ENCODE measurements at places on chromosomes 1 and 21.

DNA sequence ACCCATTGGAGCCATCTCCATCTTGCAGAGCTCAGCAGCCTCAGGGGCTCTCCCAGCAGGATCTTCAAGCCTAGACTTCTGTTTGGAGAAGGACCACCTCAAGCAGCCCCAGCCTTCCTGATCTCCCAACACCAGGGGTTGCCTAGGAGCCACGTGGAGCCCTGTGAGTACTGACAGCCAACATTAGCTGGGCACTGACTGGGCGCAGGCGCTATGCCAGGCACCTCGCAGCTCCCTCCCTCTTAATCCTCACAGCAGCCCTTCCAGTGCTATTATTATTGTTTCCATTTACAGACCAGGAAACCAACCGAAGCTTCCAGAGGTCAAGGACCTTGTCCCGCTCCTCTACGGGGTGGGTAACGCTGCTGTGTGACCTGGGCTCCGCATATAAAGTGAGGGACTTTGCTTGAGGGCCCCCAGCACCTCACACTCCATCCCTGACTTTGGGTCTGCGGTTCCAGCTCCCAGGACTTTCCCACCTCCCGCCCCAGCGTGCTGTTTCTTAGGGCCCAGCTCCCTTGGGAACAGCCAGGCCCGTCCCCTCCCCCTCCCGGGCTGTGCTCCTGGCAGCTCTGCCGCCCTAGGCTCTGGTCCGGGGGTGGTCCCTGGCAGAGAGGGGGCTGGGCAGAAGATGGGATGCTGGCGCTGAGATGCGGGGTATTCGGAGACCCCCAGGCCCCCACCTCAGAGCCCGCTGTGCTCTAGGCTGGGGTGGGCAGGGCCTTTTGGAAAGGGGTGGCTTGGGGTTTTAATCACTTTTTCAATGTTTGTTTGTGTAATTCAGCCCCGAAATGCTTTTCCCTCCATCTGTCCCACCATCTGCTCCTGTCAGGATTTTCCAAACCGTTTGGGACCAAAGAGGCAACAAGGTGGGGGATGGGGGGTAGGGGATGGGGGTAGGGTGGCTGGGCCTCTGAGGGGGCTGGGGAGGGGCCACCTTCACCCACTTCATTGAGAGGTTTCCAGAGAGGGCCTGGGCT, 4.1 kb upstream of the HPCA start:
- no peak for DNase-seq

- DNase-seq, result no peak
Observed at GRCh38 chr1:47840393-47841190, 156.6 kb downstream of the TRABD2B start.

DNA sequence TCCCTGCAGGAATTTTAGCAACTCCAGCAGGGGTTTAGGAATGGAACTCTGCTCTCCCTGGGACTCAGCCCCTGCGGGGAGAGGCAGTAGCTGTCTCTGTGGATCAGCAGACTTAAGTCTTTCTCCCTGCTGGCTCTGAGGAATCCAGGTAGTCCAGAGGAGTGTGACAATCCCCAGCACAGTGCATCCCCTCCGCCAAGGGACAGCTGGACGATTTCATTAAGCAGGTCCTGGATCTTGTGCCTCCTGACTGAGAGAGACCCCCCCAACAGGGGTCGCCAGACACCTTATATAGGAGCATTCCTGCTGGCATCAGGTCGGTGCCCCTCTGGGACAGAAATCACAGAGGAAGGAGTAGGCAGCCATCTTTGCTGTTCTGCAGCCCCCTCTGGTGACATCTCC, 30.6 kb downstream of the AKT3 start:
- no peak for DNase-seq

DNA sequence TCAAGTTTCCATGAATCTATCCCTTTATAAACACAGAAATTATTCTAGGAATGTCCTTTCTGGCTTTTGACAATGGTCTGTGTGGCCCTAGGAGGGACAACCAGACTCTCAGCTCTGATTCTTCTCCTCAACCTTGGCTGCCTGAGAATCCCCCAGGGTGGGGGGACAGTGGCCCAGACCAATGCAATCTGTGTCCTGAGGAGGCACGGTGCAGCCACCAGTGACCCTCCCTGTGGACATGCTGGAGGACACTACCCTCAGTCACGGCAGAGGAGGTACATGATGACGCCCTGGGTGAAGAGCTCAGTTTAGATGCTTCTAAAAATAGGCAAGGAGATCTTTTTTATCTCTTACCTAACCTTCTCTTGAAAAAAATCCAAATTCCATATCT, 91.7 kb downstream of the PGBD5 start:
- no peak for DNase-seq

DNA sequence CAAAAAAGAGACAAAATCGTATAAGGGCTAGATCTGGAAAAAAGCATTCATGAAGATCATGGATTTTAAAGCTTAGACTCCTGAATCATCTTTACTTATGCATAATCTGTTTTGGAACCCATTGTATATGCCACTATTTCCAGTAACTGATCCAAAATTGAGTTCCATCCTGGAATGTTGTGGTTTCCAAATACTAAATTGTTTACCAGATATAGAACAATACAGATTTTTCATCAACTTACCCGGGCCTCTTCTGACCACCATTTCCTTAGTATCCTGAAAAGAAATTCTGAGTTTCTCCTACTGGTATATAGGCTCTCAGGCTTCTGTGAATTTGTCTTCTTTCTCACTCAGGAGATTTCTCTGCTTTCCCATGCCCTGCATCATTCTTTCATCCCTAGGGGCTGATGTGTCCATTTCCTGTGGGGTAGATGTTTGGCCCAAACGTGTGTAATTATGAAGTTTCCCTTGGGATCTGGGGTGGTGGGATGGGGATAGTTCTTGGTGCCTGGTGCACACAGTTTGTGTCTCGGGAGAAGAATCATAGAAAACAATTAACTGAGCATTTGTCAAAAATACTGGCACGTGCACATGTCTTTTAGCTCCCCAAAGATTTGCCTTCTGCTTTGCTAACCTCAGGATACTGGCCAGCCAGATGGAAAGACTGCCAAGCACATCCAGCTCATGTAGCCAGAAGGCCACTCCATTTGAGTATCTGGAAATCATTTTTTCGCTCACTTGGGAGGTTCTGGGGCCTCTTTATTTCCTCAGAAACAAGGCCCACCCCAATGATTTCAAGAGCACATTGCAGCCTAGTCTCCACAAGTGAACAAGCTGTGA, 127.8 kb downstream of the NTMT2 start:
- DNase-seq, result no peak

GRCh38 chr1:160207771-160208556, 2.8 kb downstream of the PEA15 start:
- no peak for DNase-seq

DNA sequence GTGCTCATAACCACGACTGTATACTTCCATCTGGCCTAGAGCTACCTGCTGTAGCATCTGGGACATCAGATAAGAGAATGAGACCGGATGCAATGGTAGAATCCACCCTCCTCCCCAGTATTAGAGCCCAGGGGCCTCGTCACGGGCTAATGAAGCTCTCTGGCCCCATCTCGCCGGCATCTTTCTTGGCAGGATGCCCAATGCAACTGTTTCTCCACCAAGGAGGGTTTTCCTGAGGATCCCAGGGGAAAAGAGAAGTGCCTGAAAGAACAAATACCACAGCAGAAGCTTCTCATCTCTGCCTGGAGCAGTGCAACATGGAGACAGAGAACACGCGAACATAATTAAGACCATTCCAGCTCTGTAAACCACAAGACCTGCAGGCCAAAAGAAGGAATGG, 80.0 kb downstream of the VWA5B1 start:
- DNase-seq, result no peak

DNA sequence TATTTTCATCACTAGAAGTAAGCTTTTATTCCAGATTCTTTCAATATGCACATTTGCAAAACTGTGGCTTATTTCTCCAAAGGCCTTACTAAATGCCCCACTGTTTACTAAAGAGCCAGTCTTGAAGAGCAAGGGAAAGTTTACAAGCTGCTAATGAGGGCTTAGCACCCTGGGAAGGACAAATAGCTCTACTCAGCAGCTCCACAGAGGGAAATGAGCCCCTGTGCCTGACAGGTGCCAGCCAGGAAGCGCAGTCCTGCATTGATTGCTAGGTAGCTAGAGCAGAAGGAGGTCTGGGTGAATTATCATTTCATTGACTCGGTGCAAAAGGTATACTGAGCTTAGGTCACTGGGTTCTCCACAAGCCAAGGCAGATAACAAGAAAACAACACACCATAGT, 307.0 kb downstream of the SETD4 start:
- no peak for DNase-seq

DNA sequence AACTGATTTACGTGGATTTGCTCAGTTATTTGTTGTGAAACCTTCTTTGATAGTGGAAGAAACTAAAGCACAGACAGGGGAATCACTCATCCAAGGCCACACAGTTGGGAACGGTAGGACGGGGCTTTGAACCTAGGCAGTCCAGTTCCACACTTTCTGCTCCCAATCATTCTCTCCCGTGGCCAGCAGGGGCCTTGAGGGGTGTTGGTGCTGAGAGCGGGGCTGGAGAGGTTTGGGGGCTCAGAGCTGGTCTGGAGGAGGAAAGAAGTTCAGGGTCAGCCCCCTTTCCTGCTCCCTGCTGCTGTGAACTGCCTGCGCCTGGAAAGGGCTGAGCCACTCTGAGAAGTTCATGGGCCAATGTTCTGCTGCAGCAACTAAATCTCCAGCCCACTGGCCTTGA, 31.4 kb upstream of the ACTL8 start:
- no peak for DNase-seq

DNA sequence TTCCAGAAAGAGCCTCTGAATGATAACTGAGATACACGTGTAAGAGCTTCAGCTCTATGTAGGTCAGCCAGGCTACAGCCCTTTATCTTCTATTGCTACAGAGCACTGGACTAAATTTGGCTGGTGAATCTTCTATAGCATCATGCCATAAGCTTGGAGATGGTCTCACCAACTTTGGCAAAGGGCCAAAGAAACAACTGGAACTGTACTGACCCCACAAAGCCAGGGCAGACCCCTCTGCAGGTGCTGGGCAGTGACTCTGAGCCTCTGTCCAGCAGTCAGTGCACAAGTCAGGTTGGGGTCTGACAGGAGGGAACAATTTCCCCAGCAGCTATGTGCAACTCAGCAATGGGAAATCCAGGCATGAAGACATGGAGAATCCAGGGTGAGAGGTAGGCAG, 57.8 kb upstream of the NFASC start:
- no peak for DNase-seq

GRCh38 chr1:36876990-36877389, 157.3 kb downstream of the GRIK3 start:
- DNase-seq, result no peak

DNA sequence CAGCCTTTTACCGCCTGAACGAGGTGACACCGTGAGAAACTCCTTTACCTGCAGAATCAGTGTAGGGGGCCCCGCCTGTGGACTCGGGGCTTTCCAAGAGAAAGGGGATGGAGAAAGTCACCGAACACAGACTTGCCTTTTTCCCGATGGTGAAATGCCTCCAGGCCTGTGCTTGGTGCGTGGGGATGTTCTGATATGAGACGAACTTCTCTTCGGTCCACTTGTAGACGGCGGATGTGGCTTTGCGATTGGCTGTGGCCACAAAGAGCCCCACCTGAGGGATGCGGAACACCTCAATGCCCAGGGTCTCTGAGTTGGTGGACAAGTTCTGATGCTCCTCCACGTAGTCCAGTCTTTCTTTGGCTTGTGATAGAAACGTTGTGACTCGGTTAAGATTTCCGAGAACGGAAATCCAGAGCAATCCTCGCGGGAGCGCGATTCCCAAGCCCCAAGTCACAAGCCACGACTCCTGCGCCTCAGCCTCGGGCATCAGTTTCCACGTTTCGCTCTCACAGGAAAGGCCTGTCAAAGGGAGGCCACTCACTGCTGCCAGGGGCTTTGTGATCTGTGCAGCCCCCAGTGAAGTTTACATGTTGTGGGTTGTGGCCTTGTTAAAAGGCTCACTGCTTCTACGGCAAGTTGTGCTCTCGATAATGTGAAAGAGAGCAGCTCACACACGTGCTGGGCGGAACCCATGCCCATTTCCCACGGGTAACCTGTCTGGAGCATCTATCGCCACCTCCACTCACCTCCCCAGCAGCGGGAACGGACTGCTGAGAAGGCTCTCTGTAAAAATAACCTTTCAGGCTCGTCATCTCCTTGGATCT, 12.6 kb downstream of the KRTAP10-1 start:
- no peak for DNase-seq

DNA sequence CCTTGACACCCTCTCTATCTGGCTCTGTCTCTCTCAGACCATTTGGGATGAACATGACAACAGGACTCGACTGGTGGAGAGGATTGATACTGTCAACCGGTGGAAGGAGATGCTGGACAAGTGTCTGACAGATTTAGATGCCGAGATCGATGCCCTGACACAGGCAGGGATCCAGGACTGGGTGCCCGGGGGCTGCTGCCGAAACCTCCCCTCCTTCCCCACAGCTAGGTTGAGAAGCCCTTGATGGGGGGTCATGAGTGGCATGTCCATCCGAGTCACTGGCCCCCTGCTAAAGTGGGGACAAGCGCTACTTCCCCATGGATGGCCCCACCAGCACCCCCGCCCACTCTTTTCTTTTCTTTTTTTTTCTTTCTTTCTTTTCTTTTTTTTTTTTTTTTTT, 1.2 kb downstream of the TEKT2 start:
- DNase-seq, result no peak

DNA sequence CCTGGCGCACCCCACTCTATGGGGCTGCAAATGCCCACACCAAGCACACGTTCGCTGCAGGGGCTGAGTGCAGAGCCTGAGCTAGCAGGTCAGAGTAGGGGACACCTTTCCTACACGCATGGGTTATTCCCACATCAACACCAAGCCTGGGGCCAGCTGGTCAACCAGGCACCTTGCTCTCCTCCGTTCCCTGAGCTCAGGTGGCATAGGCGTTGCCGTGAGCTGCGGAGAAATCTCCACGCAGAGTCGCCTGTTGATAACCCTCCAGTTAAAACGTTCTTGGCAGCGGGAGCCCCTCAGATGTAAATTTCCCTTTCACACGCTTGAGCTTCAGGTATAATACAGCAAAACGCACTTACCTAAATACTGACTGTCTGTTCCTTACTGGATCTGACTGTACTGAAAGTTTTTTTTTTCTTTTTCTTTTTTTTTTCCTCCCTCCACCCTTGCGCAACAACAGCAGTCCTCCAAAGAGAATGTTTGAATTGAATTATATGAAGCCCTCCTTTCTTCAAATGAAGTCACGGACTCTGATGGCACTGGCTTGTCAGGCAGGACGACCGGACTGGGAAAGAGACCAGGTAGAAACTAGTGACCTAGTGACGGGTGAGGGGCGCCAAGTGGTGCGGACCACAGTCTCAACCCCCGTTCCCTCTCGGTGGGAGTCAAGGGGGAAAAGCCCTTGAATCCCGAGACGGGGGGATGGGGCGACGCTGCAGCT, 2.1 kb downstream of the BRINP3 start:
- DNase-seq, result no peak

DNA sequence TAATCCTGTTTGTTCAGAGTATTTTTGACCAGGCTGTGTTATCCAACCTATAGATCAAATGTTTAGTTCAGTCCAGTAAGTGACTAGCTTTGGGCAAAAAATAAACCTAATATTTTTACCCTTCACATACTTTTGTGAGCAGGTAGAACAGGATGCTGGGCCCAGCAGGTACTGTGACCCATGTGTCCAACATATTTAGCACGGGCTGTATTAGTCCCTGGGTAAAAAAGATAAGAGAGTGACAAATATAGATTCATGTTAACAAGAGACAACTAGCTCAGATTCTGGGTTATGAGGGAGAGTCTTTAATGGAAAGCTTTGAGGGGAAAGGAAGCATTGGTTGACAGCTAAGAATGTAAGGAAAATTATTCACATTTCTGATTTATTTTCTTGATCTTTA, 43.1 kb downstream of the OLFM3 start:
- DNase-seq, result no peak

Measured in bronchial epithelial cell (primary cell).